ENCODE measurements at places on chromosomes 1 and 21. TPM values are rescaled to one million over a fixed set of nuclear protein-coding genes. Genes with fewer than 3 reads are reported as not detected.

The FAM76A gene
- 11.4 TPM for total RNA-seq

The SPRR3 gene
- total RNA-seq, result not detected

DNA sequence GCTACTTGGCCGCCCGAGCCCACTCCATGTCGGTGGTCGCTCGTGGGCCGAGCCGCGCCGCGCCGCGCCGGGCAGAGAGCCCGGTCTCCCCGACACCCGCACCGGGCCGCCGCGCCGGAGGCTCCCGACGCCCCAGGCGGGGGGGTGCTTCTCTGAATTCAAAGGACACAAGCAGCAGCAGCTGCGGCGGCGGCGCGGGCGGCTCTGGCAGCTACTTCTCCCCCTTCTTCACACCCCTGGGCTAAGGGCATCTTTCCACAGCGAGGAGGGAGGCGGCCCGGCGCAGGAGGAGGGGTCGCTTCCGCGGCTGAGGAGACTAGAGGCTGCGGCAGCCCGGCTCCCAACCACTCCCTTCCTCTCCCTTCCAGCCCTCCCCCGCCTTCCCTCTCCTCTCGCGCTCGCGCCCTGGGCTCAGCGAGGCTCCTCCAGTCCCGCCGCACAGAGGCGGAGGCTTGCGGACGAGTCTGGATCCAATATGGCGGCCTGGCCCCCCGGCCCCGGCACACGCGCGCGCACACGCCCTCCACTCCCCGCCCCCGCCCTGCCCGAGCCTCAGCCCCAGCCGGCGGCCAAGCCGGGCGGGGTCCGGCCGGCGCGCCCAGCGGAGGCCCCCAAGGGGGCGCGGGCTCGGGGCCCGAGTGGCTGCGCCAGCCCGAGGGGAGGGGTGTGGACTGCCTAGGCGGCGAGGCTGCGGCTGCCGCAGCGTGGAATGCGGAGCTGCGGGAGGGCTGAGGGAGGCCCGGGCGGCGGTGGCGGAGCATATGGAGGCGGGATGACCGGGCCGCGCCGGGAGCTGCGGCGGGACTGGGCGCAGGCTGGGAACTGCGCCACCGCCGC is at the start of gene CDC42BPA:
TSS of gene CDC42BPA (minus strand) at position 477 of the 837 bp plus-strand sequence. CDS start 1,310 bp downstream, outside the sequence.
- DNase-seq, result peak; percentile 98

DNA sequence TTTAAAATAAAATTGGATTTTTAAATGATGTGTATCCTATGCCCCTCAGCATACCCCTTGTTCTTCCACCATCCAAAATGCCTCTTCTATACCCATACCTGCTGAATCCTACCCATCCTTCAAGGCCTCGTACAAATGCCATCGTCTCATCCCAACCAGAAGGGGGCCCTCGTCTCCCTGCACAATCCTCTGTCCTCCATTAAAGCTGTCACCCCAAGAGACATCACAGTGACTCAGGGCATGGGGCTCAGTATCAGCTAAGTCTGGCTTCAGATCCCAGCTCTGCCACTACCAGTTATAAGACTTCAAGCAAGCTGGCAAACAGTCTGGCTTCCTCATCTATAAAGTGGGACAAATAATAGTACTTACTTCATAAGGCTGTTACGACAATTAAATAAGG is 23.8 kb downstream of the IGFN1 start:
- no peak for DNase-seq

- DNase-seq, result peak; percentile 14
Observed at GRCh38 chr1:43493661-43494450, 36.8 kb upstream of the PTPRF start.

- no peak for DNase-seq
Observed at GRCh38 chr1:107534632-107535031, 393.8 kb downstream of the NTNG1 start.

- peak; percentile 36 for DNase-seq
Observed at GRCh38 chr1:98557895-98558294, 103.6 kb upstream of the SNX7 start.

DNA sequence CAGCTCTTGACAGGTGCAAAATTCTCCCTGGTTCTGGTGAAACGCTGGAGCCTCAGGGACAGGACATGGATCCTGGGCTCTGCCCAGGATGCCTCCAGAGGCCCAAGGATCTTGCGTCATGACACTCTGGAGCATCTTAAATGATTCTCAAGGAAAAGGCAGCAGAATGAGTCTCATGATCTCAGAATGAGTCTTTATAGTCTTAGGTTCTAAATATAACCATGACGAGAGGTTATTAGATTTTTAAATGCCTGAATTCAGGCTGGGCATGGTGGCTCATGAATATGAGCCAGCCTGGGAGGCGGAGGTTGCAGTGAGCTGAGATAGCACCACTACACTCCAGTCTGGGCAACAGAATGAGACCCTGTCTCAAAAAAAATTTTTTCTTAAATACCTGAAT is 55.5 kb downstream of the ECE1 start:
- DNase-seq, result no peak
